CD4-positive, alpha-beta T cell treated with Interleukin-4 for 4 hours (primary cell): ENCODE measurements at places on chromosomes 2 and 18.

DNA sequence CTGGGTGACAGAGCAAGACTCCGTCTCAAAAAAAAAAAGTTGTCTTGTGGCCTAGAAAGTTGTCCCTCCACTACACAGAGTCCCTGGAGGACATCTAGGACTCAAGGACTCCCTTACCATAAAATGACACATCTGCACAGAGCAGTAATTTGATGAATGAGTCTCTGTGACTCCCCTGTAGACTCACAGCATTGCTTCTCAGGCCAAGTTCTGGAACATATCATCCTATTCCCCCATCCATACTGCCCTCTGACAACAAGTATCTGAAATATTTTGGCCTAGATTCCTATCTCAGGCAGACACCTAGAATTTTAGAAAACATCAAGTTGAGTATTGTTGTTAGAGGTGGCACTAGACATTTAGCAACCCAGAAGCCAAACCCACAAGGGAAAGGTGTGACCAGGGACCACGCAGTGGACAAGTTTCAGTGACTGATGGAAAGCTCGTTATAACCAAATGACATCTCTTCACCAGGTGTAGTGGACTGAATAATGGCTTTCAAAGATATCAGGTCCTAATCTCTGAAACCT lies 97.9 kb upstream of the ATP8B1 start:
- DNase-seq: no peak

DNA sequence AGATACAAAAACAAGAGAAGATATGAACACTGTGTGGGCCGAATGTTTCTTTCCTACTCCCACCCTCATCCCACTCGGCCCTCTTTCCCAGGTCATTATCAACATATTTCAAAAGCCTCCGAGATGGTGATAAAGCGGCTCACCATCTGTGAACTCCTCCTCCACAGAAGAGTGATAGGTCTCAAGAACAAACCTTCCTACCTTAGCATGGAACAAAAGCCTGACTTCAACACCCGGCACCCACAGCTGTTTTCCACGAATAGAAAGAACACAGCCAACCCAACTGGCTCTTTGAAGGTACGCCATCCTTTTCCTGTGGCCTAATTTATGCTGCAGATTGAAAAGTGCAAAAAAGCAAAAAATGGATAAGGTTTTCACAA lies 28.8 kb downstream of the BCL2 start:
- peak; percentile 51 for DNase-seq

GRCh38 chr2:3313781-3314375 lies 63.7 kb downstream of the EIPR1 start:
- no peak for DNase-seq

DNA sequence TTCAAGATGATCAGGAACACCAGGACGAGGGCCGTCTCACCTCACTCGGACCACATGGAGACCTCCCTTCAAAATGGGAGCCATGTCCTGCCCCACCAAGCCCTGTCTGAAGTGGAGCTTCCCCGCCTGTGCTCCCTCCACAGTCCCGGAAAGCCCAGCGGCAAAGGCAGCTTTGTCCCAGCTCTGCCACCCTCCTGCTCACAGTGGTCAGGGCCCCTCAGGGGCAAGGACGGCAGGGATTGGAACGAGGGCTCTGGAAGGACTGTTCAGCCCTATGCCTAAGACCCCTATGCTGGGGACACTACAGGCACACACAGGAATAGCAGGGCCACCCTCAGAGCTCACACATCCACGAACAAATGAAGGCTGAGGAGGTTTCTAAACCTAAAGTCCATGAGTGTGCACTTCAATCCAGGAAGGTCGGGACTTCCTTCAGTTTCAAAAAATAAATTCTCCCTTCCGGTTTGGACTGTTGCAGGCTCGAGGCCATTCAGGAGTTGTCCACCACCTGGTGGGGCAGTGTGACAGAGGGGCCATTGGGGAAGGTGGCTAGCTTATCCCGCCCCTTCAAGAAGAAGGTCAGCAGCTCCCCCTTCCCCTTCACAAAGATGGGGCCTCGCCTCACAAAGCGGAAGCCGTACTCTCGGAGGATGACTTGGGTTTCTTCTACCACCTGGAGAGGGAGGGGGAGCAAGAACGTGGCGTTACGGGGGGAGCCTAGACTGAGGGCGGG lies 26.4 kb downstream of the CENPO start:
- DNase-seq: no peak
